ENCODE measurements at places on chromosomes 3 and 15.

DNA sequence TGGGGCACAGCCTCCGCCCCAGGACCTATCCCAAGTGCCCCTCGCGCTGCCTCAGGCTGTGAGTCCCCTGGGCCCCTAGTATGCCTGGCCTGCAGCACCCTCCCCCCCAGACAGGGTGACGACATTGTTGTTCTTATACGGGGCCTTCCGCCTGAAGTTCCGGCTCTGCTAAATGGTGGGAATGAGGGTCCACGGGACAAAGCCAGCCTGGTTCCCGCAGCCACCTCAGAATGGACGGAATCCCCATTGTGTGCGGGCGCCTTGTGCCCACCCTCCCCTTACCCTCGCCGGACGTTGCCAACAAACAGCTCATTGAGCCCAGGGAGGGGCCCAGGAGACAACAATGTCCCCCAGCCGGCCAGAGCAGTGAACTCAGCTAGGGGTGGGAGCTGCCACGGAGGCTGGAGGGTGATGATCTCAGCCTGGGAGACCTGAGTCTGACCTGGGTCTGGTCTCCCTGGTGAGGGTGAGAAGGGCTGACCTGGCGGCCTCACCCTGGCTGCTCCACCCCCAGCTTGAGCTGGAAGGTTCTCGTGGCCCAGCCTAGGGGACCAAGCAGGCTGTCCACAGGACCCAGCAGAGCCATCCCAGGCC is 10.2 kb upstream of the DLL4 start:
- DNase-seq, result no peak

DNA sequence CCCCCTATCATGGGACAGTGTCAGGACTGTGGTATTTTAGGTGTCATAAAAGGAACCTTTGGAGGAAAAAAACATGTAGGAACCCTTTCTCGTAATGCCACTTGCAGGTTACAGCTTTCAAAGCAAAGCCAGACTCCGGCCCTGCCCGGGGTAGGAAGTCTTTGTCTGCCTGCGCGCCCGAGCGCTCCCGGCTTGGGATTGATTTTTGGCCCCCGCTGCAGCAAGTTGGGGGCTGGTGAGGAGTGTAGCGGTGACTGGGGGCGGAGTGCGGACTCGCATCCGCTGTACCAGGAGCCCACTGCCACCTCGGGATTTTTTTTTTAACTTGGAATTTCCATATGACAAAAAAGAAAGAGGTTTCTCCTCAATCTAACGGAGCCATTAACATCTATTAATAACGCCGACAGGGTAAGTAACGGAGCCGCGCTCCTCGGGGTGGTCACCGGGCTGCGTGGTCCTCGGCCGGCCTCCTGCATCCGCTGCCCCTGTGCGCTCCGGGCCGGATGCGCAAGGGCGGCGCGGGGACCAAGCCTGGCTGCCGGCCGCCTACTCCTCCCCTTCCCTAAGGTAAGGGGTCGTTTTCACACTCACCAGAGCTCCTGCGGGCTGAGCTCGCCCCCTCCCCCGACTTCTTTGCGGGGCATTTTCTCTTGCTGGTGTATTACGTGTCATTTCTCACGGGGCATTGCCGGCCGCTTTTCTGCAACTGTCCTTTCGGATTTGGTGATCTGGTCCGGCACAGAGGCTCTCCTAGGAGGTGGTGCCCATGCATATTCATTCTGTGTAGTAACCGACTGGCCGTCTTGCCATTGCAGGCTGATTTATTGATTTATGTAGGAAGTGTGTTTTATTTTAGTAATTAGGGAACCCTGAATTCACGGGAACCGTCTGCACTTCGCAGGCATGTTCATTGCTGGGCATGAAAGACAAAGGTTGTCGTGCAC is 219.8 kb upstream of the TOPAZ1 start:
- no peak for DNase-seq

GRCh38 chr15:68256675-68257450 is 20.7 kb upstream of the FEM1B start:
- DNase-seq, result peak; percentile 25

DNA sequence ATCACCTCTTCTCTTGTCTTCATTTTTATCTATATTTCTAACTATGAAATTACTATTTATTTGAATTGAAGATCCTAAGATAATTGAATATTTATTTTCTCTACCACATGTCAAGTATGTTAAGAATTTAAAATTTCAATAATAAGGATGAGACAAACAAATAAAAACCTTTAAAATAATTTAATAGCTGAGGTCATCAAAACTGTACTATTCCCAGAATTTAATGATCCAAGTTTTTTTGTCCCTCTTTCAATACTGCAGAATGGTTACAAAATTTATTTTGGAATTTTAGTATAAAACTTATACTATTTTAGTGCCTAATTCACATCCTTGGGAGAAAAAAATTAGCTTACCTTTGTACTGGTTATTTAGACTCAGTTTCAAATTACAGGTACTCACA is 774.9 kb downstream of the ROBO2 start:
- no peak for DNase-seq

DNA sequence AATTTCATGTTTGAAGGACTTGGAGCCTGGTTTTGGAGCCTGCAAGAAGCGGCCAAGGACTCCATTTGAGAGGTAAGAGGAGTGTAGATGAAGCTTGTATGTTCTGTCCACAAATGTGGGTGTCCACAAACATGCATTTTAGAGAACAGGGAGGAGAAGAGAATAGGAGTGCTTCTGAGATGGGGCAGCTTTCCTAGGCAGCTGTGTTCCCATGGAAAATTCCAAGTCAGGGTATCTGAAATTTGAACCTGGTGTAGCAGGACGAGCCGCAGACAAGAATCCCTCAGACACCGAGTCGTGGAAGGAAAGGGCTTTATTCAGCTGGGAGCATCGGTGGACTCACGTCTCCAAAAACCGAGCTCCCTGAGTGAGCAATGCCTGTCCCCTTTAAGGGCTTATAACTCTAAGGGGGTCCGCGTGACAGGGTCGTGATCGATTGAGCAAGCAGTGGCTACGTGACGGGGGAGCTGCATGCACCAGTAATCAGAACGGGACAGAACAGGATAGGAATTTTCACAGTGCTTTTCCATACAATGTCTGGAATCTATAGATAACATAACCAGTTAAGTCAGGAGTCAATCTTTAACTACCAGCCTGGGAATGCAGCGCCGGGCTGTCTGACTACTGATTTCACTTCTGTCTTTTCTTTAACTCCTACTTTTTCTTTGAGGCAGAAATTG is 71.4 kb upstream of the WDR72 start:
- no peak for DNase-seq

DNA sequence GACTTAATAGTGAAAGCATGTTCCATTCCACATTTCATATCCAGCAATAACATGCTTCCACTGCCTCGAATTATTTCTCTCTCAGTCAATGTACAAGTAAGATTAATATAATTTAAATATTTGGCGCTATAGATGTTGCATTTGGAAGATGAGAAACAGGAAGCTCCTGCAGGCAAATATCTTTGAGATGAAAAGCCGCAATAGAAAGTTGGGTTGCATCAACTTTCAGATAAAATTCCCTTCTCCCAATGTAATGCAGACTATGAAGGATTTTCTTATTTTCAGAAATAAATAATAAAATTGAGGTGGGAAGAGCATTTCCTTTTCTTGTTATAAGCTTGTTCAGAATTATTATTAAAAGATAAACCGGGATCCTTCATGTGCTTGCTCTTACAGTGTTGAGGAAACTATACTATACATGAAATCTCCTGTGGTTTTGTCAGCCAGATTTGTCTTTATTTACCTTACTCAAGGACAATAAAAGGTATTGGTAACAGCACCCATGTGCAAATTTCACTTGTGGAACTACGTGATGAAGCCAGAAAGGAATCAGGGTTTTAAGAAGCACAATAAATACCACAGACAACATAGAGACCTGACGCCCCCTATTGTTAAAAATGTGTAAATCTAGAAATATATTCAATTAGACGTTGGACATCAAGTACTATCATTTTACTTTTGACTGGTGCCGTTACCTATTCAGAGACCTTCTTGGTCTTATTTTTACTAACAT is 307.0 kb downstream of the ARPP21 start:
- DNase-seq, result no peak

DNA sequence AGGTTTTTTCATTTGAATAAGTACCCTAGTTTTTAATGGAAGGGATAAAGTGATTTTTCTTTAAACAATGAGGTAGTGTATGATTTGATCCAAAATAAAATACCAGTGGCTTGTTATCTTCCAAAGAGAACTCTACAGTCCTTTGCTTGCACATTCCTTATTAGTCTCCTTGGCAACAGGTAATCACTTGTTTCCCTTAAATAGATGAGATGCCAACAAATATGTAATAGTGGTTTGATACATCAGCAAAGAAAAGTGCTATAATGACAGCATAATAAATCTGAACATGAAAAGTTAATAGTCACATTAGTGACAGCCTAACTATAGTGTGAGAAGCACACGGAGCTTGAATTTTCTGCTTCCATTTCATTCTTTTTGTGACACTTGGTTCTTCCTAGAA is 360.2 kb downstream of the ZNF385D start:
- DNase-seq, result no peak

GRCh38 chr3:53998980-53999379 is 107.3 kb upstream of the SELENOK start:
- DNase-seq, result no peak

DNA sequence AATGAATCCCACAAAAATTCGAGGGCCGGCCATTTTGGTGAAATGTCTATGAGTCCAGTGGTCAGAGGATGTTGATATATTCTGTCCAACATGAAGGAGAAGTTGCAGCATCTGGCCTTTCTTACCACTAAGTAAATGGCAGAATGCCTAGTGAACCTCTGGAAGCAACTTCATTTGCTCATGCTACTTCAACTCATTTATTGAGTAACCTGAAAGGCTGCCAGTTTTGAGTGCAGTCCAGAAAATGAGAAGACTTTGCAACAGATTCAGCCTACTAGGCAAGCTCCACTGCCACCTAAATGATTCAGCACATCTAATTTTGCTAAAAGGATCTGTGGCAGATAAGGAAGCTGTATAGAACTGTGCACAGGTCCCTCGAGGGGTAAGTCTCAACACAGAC is 265.0 kb downstream of the OPA1 start:
- no peak for DNase-seq

DNA sequence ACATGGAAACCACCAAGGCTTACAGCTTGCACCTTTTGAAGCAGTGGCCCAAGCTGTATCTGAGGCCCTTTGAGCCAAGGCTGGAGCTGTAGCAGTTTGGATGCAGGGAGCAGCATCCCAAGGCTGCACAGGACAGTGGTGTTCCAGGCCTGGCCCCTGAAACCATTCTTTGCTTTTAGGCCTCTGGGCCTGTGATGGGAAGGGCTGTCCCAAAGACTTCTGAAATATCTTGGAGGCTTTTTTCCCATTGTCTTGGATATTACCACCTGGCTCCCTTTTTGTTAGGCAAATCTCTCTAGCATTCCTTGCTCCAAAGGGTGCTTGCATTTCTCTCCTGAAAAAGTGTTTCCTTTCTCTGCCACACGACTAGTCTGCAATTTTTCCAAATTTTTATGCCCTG is 302.8 kb upstream of the MDFIC2 start:
- no peak for DNase-seq

- no peak for DNase-seq
These were observed 164.5 kb downstream of the SUCNR1 start for GRCh38 chr3:152037953-152038352.

DNA sequence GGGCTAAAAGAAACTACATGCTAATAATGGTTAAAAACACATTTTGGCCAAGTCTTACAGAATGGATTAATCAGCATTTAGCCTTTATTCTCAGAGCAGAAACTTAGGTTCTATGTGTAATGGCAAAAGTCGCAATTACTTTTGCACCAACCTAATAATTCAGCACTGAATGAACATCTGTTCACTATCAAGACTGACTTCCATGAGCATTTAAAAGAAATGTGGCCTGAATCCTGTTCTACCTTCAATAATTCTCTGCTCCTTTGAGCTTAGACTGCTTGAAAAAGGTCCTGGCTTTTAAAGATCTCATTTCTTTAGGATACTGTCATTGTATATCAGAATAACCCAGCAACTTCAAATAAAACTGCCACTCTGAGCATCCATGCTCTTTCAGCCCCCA is 145.9 kb downstream of the PDZRN3 start:
- no peak for DNase-seq

DNA sequence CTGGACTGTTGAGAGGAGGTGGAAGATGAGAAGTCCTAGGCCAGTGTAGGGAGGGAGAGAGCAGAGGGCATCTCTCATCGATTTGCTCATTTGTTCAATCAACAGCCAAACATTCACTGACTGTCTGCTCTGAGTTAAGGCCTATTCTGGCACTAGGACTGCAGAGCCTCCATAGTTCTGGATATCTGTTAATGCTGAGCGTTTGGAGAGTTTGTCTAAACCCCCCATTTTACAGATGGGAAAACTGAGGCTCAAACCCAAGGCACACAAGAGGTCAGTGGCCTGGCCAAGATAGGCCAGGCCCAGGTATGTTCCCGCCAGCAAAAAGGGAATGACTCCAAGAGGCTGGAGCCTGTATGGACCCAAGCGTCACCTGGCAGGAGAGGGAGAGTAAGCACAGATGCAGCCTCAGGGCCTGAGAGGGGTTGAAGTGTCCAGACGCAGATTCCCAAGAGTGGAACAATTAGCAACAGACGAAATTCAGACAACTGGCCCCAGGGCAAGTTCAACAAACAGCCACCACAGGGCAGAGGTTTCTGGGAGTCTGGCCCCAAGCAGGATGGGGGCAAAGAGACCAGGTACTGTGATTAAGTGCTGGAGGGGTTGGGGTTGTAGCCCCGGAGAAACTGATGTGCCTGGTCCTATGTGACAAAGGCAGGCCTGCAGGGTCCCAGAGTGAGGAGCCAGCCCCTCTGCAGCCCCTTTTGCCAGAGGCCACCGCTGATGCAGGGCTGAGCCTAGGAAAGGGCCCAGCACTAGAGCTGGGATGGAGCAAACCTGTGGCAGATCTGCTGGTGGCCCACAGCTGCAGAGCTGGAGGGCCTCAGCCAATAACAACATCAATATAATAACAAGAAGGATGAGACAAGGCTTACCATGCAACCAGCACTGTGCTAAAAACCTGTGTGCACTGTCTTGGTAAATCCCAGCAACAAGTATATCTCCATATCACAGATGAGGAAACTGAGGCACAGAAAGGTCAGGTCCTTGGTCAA is 245.1 kb upstream of the TLE3 start:
- DNase-seq, result no peak

DNA sequence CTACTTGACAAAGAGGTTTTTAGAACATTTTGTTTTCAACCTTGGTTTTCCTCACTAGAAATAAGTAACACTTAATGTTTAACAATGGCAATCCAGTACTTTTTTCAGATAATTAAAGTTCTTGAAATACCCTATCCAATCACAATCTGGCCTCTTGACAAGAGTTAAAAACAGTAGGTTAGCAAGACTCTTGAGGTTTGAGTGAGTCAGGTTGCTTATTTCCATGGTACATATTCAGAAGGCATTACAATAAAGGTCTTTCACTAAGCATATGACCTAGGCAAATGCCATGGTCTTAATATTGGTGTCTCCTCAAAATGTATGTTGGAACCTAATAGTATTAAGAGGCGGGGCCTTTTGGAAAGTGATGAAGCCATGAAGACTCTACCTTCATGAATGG is 5.6 kb downstream of the SUCNR1 start:
- DNase-seq, result no peak

GRCh38 chr3:62051506-62051905 is 321.8 kb downstream of the FEZF2 start:
- no peak for DNase-seq

GRCh38 chr3:13222891-13223573 is 149.8 kb upstream of the IQSEC1 start:
- DNase-seq, result no peak

GRCh38 chr3:183498634-183499033 is 56.9 kb downstream of the KLHL6 start:
- no peak for DNase-seq
